Left lung (tissue), 14 donors: ENCODE measurements at places on chromosomes 11 and 22. TPM values are rescaled to one million over a fixed set of nuclear protein-coding genes. Genes with fewer than 3 reads are reported as not detected.

GRCh38 chr11:91104237-91104636, 881.4 kb upstream of the CHORDC1 start:
- no peaks in the 10 kb centered on the region for H3K4me1 ChIP-seq
- no peaks in the 10 kb centered on the region for H3K27me3 ChIP-seq
- H3K36me3 ChIP-seq: no peaks in the 10 kb centered on the region
- no peak overlapping the region for H3K27ac ChIP-seq

DNA sequence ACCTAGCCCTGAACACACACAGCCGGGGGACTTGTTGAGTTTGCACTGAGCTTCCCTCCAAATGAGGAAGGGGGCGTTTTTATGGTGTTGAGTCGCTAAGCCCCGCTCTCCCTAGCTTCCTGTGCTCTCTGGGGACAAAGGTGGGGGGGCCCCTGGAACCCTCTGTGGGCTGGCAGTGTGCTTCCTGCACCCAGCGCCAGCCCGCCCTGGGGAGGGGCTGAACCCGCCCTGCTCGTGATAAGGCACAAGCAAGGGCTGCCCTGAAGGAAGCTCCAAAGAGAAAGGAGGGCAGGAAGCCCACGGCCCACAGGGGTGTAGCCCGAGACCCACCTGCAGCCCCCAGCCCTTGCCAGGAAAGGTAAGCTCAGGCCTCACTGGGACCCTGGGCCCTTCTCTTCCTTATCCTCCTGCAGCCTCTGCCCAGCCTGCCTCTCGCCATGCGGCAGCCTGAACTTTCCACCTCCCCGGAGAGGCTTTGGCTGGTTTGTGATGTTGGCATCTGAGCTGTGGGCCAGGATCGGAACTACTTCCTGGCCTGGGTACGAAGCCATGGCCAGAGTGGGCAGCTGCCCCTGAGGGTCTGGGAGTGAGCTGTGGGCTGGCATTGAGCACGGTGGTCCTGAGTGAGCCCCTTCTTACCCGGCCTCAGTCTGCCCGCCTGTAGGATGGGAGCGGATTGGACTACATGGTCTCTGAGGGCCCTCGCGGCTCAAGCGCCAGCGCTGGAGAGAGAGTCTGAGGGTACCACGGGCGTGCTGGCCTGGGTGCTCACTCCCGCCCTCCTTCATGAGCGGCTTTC, at the start of gene FERMT3:
FERMT3 (plus strand) TSS at position 265 of the 799 bp plus-strand sequence. CDS start 644 bp downstream, outside the sequence.
- H3K27ac ChIP-seq: peak within 1 kb of the TSS; percentile 94
- peaks cover 7% of the 10 kb centered on the region for H3K36me3 ChIP-seq
- DNase-seq: peak; percentile 85
- H3K27me3 ChIP-seq: no peaks in the 10 kb centered on the region
- peak within 1 kb of the TSS; percentile 27 for H3K4me3 ChIP-seq
- peaks cover 2% of the 10 kb centered on the region for H3K4me1 ChIP-seq

- H3K4me1 ChIP-seq: peaks cover 23% of the 10 kb centered on the region
- no peaks in the 10 kb centered on the region for H3K27me3 ChIP-seq
- H3K36me3 ChIP-seq: no peaks in the 10 kb centered on the region
- H3K4me3 ChIP-seq: no peak overlapping the region
Measured at GRCh38 chr22:40519284-40519947, 117.1 kb downstream of the MRTFA start.

PRR5L gene
- 27.0 TPM for total RNA-seq

LRRC4C gene
- total RNA-seq: 0.50 TPM

DNA sequence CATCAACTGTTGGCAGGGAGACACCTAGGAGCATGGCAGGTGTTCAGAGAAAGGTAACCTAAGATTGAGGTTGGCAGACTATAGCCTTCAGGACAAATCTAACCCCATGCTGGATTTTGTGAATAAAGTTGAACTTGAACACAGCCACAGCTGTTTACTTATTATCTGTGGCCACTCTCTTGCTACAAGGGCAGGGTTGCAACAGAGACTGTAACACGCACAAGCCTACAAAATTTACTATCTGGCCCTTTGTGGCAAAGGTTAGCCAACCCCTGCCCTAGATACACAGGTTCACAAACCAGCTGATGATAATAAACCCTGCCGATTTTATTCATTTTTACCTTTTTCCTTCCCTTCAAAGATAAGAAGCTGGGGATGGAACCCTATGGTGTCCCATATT, 2.5 kb downstream of the THYN1 start:
- no peak for DNase-seq
- H3K36me3 ChIP-seq: peaks cover 42% of the 10 kb centered on the region
- H3K27me3 ChIP-seq: no peaks in the 10 kb centered on the region

DNA sequence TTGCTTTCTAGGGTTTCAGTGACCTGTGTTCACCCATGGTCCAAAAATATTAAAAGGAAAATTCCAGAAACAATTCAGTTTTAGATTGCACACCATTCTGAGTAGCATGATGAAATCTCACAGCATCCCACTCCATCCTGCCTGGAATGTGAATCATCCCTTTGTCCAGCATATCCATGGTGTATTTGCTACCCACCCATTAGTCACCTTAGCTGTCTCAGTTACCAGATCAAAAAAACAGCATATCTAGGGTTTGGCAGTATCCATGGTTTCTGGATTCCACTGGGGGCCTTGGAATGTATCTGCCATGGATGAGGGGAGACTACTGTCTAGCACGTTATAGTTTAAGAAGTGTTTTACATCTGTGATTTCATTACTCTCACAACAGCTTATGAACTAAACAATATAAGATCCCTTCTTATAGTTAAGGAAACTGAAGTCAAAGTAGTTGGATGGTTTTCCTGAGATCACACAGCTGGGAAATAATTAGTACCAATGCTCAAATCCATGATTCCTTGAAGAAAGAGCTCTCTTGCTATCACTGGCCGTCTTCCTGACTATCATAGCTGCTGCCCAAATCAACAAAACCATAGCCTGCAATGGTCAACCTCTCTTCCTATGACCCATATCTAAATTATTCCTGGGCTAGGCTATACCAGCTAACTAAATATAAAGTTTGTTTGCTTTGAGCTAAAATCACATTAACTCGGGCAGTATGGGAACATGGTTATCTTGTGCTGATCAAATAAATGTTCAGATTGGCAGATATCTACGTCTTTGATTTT, 122.6 kb downstream of the MICAL2 start:
- no peaks in the 10 kb centered on the region for H3K27me3 ChIP-seq
- no peak overlapping the region for H3K4me3 ChIP-seq
- H3K4me1 ChIP-seq: peaks cover 27% of the 10 kb centered on the region
- no peak overlapping the region for H3K27ac ChIP-seq
- DNase-seq: no peak

DNA sequence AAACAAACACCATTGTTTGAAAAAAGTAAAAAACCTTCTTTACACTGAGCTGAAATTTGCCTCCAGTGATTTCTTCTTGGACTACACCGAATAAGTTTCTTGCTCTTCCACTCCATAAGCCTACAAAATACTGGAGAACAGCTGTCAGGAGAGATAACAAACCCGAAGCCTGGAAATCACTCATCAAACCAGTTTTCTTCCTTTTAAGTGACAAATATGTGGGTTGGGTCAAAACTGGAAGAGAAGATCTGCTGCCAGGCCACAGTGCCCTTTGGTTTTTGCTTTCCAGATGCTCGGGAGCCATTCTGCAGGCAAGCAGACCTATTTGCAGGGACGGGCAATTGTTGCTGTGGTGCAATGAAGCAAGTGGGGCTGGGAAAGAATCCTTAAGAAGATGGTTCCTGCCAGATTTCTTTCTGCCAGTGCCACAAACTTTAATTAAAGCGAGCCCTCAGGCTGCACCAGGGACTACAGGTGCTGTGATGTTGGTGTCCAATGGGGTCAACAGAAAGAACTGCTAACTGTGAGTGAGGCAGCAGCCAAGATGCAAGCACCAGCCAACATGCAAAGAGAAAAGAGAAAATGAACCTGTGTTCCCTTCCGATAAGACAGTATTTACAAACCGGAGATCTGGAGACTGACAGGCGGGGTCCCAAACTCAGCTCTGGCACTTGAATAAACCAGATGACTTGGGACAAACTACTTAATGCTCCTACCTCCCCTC, 44.8 kb upstream of the SMCO4 start:
- no peak overlapping the region for H3K4me3 ChIP-seq
- no peaks in the 10 kb centered on the region for H3K36me3 ChIP-seq
- H3K27me3 ChIP-seq: no peaks in the 10 kb centered on the region
- H3K4me1 ChIP-seq: no peaks in the 10 kb centered on the region

GRCh38 chr11:47248304-47248663, 330 bp downstream of the ACP2 start:
- no peak for DNase-seq
- H3K4me3 ChIP-seq: peak overlapping the region; percentile 57
- H3K27ac ChIP-seq: peak overlapping the region; percentile 78
- H3K27me3 ChIP-seq: no peaks in the 10 kb centered on the region
- H3K36me3 ChIP-seq: peaks cover 22% of the 10 kb centered on the region

GRCh38 chr22:26610072-26610958, 7.5 kb downstream of the CRYBB1 start:
- H3K27ac ChIP-seq: no peak overlapping the region
- H3K4me1 ChIP-seq: no peaks in the 10 kb centered on the region
- no peaks in the 10 kb centered on the region for H3K27me3 ChIP-seq
- DNase-seq: no peak
- no peaks in the 10 kb centered on the region for H3K36me3 ChIP-seq

DNA sequence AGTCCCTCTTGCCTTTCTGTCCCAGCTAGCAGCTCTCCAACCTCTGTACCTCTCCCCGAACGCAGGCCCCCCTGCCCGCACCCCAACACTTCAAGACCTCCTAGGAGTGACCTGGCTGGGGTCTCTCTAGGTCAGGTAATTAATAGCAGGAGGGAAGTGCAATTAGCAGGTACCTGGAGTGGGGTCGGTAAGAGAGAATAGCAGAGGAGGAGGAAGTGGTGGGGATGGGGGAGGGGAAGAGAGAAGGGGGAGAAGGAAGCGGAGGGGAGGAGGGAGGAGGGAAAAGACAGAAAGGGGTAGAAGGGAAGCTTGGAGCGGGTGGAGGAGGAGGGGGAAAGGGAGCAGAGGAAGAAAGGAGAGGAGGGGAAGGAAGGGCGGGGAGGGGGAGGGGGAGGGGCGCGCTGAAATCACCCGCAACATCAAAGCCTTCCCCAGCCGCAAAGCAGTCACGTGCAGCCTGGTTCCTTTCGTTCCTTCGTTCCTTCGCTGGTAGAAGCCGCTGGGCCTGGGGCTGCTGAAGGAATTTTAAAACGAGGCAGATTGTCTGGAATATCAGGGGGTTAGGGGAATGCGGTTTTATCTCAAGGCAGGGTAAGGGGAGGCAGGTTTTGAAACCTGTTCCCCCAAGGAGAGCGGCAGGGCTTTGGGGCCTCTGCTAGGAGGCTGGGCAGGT, 29.3 kb upstream of the TCF20 start:
- peaks cover 10% of the 10 kb centered on the region for H3K4me1 ChIP-seq
- H3K27me3 ChIP-seq: peaks cover 10% of the 10 kb centered on the region
- peak; percentile 83 for DNase-seq
- no peak overlapping the region for H3K4me3 ChIP-seq
- H3K27ac ChIP-seq: peak overlapping the region; percentile 66

DNA sequence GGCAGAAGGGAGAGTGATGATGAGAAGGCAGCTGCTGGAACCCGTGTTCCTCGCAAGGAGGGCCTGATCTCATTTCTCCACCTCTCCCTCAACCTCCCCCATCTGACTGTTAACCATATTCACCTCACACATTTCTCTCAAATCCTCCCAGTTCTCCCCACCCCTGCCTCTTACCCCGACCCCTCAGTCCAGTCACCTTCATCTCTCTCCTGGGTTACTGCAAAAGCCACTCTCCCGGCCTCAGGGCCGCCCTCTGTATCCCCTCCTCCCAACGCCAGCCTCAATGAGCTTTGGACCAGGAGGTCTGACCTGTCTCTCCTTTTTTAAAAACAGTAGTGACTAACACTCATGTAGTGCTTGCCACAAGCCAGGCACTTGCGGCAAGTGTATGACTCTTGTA, 29.5 kb upstream of the LMO1 start:
- DNase-seq: no peak
- H3K36me3 ChIP-seq: no peaks in the 10 kb centered on the region
- H3K4me3 ChIP-seq: no peak overlapping the region
- no peak overlapping the region for H3K27ac ChIP-seq

MYBPC3 gene
- 2.0 TPM for total RNA-seq

MOB2 gene
- 38.6 TPM for total RNA-seq

TSPAN18 gene
- total RNA-seq: 31.4 TPM

DNA sequence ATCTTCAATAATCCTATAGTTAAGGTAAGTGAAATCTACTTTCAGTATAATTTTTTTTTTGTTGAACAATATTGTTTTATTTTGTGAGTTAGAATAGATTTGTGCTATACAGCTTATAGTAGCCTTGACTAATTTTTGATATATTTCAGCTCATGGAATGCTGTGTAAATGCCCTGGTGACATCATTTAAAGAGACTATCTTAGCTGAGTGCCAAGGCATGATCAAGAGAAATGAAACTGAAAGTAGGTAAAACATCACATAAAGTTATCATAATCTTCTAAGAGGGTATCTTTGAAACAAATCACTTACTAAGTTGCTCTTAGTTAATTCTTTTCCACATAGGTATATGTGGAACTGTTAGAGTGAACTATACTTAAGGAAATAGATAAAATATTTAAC, 51.4 kb upstream of the ACAT1 start:
- no peaks in the 10 kb centered on the region for H3K27me3 ChIP-seq
- H3K27ac ChIP-seq: no peak overlapping the region
- H3K4me3 ChIP-seq: no peak overlapping the region
- H3K36me3 ChIP-seq: no peaks in the 10 kb centered on the region
- no peaks in the 10 kb centered on the region for H3K4me1 ChIP-seq

GRCh38 chr11:130689222-130689908, 226.9 kb downstream of the SNX19 start:
- no peak overlapping the region for H3K27ac ChIP-seq
- no peak for DNase-seq
- H3K4me3 ChIP-seq: no peak overlapping the region
- no peaks in the 10 kb centered on the region for H3K4me1 ChIP-seq

- H3K4me1 ChIP-seq: peaks cover 43% of the 10 kb centered on the region
- H3K27ac ChIP-seq: peak overlapping the region; percentile 18
- peak overlapping the region; percentile 66 for H3K4me3 ChIP-seq
- no peaks in the 10 kb centered on the region for H3K36me3 ChIP-seq
- H3K27me3 ChIP-seq: peaks cover 8% of the 10 kb centered on the region
- DNase-seq: no peak
Measured at GRCh38 chr11:117315285-117316196, 515 bp downstream of the BACE1 start.

GRCh38 chr22:49373289-49373666, 454.4 kb downstream of the BRD1 start:
- no peaks in the 10 kb centered on the region for H3K36me3 ChIP-seq
- H3K27ac ChIP-seq: no peak overlapping the region
- no peaks in the 10 kb centered on the region for H3K4me1 ChIP-seq

- DNase-seq: no peak
- no peaks in the 10 kb centered on the region for H3K36me3 ChIP-seq
- H3K27ac ChIP-seq: no peak overlapping the region
- H3K27me3 ChIP-seq: no peaks in the 10 kb centered on the region
- H3K4me1 ChIP-seq: peaks cover 42% of the 10 kb centered on the region
- no peak overlapping the region for H3K4me3 ChIP-seq
Measured at GRCh38 chr11:95359756-95360155, 128.8 kb upstream of the SESN3 start.

GRCh38 chr22:46546466-46547178, 9.2 kb upstream of the CELSR1 start:
- H3K36me3 ChIP-seq: no peaks in the 10 kb centered on the region
- peak overlapping the region; percentile 66 for H3K27ac ChIP-seq
- DNase-seq: no peak
- no peak overlapping the region for H3K4me3 ChIP-seq
- peaks cover 31% of the 10 kb centered on the region for H3K4me1 ChIP-seq
